NCI-H526 treated with DMSO at 0.1 percent for 48 hours (cell line): ENCODE measurements at places on chromosomes 11 and 22.

- no peak for DNase-seq
These were observed 2.5 kb downstream of the DERL3 start for GRCh38 chr22:23836281-23836680.

DNA sequence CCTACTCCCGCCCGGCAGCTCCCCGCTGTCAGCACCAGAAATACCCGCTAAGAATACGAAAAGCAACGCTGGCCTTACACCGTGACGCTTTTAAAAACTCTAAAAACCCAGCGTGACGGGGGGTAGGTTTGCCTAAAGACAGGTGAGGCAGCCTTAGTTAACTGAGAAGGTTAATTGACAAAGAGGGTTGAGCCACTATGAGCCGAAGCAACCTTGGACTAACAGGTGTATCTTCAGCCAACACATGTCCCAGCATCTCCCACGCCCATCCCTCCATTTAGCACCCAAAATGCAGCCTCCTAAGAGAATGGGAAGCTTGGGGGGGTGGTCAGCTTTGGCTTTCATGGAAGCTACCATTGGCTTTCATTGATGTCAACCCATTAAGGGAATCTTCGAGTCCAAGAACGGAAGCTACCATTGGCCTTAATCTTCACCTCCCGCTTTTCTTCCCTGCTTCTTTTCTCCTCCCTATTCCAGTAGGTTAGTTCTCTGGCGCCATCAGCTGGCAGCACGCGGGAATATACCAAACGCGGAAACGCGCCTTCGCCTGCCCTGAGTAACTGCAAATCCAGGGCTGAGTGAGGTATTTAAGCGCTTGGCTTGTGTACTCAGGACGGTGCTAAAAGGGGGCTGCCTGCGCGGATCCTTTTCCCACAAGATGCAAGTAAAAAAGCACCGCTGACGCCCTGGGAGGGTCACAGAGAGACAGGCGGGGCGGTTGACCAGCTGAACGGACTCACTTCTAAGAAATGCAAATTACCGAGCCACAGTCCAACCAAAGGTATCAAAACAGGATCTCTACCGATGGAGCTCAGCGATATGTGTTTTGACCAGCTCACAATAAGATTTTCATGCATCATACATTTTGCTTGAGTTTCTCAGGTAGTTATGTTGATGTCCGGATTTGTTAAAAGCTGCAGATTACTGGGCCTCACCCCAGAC is 38.5 kb upstream of the GLYATL1 start:
- DNase-seq, result peak; percentile 21

DNA sequence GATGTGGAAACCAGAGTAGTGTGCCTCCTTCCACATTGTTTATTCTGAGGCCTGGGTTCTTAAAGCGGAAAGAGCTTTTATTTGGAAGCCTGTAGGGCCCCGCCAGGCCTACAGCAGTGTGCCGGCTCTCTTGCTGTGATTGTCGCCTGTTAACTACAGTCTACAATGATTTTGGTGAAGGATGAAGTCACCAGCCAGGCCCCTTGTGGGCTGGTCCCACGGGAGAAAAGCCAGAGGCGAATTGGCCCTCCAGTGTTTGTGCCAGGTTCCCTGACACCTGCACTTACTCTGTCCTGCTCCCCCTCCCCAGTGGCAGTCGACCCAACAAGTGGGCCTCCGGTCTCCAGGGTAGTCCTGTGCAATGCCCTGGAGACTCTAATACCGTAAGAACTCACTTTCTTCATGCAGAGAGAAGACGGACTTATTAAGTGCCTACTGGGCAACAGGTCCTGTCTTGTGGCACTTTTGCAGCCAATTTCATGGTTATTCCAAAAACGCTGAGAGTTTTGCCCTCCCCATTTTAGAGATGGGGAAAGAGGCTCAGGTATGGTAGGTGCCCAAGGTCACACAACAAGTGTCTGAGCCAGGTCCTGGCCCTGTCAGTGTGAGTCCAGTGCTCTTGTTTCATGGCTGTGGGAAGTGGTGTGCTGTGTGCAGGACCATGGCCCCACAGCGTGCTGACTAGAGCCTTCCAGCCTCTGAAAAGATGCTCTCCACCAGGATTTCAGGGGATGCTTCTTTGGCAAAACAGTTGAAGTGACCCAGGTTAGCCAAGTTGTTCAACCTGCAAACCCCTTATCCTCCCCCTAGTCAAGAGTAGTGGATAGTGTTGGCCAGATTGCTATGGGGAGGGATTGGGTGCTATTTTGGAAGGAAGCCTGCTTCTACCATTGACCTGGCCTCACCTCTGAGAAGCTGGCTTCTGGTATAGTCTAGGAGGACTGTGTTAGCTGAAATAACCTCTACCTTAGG is 1.4 kb downstream of the MICAL2 start:
- DNase-seq, result no peak

GRCh38 chr22:36337365-36338130 is 50.2 kb downstream of the MYH9 start:
- DNase-seq, result no peak

- no peak for DNase-seq
These were observed 2.1 kb upstream of the KIAA0930 start for GRCh38 chr22:45242778-45243191.

DNA sequence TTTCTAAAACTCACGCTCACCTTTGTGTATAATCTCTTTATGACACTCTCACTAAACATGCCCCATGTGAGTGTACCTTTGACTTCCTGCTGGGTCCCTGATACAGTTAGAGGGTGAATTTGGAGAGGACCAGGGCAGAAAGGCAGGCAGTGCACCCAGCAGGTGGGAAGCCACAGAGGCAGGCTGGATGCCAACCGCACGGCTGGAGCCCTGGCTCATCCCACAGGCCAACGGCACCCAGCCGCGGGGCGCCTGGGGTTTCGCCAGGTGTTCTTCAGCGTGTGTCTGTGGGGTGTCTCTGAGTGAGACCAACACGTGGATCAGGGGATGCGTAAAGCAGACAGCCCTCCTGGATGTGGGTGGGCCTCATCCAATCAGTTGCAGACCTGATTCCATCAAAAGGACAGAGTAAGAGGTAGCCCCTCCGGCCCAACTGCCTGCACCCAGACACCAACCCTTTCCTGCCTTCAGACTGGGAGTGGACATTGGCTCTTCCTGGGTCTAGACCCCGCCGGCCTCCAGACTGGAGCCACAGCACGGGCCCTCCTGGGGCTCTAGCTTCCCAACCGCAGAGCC is 51.6 kb downstream of the DHCR7 start:
- no peak for DNase-seq

DNA sequence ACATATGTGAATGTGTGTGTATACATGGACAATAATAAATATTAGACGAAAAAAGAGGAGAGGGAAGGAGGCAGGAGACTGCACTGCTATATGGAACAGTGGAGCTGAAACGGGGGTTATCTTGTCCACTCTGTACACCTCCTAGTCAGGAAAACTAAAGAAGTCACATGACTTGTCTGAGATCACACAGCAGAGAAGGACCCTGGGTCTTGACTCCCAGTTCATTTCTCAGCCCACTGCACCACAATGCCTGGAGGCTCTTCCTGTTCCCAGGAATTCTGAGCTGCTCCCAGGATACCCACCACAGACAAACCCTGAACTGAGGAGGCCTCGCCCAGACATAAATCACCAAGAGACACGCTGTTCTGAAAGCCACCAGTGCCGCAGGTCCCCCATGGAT is 349.6 kb downstream of the CTTN start:
- no peak for DNase-seq
